Left renal pelvis (tissue), 4 donors: ENCODE measurements at places on chromosomes 4 and X.

DNA sequence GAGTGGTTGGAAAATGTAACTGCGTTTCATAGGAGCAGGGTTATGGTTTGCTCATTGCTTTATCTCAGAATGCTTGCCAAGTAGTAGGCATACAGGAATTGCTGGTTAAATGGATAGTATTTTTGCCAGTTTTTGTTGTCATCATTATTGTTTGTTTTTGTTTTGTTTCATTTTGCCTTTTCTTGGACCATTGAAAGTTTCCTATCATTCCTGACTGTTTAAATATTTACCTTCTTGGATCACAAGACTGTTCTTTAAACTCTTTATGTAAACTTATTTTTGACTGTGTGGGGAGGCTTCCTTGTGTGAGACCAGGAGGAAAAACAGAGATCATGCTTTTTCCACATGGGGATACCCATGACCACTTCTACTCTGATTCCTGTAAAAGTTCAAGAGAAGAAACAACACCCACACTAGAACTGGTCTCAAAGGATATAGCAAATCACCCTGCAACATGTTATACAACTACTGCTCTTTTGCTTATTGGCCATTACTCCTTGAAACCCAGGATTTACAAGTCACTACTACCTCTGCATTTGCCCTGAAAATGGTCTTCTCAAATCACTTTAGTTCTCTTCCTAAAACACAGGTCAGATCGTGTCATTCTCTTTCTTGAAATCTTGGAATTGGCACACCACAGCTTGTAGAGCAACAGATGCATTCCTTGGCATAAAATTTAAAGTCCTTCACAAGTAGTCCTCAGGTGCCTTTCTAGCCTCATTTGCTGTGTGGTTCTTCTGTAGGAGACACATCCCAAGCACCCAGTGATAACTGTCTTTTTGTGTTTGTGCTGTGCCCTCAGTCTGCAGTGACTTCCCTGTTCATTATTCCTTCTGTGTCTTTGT lies 51.3 kb downstream of the FNIP2 start:
- DNase-seq: no peak

GRCh38 chr4:172188248-172188988 lies 375.2 kb downstream of the GALNTL6 start:
- no peak for DNase-seq

DNA sequence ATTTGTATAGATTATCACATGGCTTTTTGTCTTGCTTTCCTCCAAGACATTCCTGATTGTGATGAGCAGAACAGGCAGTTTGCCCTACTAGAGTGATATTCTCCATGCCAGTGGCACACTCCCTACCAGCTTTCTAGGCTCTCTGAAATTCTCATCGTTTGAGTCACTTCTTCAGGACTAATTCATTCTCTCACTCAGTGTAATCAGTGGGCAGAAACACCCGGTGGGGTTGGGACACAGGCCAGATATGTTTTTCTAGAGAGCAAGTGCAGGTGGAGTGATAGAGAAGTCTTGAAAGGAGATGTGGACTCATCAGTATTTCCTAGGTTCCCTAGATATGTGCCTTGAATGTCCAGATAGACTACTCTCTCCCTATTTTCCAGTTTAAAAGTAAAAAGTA lies 13.1 kb downstream of the RAB33A start:
- DNase-seq: no peak

DNA sequence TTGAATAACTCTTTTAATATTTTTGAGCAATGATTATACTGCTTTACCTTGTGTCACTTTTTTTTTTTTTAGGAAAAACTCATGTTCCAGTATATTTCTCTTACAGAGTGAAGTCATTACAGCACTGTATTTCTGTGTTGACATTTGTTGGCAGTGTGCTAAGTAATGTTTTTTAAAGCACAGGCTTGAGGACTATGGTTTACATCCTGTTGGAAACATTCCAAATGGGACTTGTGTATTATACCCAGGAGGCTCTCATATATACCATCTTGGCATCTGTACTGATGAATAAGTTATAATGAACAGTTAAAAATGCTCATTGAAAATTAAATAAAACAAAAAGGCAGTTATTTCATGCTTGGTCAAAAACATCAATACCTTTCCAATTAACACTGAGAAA lies 33.8 kb downstream of the CEP44 start:
- no peak for DNase-seq

DNA sequence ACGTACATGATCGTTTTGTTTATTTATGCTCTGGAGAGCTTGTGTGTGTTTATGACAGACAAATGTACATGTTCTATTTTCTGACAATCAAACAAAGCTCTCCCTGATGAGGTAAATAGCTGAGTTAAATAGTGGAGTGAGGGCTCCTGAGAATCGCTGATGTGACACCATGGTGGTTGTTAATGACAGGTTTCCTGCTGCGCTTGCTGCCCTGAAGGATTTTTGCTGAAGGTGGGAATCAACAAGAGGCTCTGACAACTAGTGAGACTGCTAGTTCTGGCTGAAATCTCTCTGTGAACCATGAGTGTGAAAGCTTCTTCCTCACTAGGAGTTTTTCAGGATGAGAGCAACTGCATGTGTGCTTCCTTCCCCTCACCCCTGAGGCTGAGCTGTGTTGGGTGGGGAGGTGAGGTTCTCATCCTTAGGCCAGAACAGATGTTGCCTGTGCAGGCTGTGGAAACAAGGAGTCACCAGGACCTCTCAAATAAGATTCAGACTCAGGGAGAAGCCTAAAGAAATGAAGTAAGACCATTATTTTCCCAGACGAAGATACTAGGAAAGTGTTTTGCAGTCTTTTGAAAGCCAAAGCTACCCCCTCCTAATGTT lies 173.4 kb upstream of the JADE1 start:
- no peak for DNase-seq
